Posterior cingulate gyrus (tissue), 11 donors: ENCODE measurements at places on chromosomes 13 and 19.
A peak's percentile ranks its signal among the peaks of the same experiment; 100 is the strongest.

GRCh38 chr19:12331211-12331941, 2.1 kb downstream of the ZNF563 start:
- DNase-seq = no peak

DNA sequence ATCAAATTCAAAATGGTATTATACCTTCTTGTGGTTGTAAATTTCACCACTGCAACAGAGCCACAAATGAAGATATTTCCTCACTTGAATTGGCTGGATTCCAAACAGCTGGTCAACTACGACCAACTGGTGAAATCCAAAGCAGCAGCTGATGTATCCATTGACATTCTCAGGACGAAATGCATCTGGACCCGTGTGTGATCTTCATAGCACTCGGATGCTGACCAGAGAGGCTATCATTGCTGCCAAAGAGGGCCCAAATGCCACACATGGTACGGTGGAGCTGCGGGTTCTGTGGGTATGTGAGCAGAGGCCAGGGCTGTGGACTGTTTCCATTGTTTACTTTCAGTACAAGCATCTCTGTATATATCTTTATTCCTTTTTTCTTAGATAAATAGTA, 25.6 kb upstream of the PCCA start:
- DNase-seq = no peak

GRCh38 chr19:47020132-47020805, 632 bp downstream of the NPAS1 start:
- no peak for DNase-seq

DNA sequence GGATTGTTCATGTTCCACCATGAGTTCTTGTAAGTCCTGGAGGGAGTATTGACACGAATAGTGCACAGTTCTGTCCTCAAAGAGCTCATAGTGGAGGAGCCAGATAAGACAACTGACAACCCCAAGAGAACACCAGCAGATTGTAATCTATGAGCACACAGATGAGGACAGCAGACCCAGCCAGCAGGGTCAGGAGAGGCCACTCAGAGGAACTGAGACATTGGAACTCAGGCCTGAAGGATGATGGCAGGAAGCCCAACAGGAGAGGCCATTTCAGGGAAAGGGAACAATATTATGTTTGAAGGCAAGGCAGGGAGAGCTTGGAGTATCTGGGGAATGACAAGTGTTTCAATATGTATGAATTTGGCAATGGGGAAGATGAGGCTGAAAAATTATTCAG, 63.7 kb upstream of the IPO5 start:
- no peak for DNase-seq

DNA sequence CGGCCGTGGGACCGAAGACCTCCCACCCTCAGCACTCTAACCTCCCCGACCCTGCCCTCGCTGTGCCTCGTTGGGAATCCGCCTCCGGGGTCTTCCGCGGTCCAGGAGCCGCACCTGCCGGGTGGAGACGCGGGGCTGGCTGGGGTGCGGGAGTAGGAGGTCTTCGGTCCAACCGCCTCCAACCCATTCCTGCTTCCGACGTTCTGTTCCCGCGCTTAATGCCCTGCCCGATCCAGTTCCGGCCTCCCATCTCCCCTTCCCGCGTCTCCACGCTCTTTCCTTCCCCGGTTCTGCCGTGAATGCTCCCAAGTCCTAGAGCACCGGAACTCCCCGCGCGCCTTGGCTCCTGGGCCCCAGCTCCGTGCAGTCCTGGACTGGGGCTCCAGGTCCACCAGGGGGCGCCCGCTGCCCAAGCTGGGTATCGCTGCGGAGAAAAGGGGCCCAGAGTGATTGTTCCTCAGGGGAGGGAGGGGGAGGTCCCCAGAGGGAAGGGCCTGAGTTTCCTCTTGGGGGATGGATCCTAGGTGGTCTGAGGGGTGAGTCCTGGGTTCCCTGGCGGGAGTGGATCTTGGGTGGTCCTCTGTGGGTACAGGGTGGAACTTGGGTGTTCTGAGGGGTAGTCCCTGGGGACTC, 14.1 kb upstream of the TNFSF9 start:
- peak; percentile 98 for DNase-seq

GRCh38 chr19:13031917-13032623, 36.8 kb downstream of the NFIX start:
- no peak for DNase-seq

DNA sequence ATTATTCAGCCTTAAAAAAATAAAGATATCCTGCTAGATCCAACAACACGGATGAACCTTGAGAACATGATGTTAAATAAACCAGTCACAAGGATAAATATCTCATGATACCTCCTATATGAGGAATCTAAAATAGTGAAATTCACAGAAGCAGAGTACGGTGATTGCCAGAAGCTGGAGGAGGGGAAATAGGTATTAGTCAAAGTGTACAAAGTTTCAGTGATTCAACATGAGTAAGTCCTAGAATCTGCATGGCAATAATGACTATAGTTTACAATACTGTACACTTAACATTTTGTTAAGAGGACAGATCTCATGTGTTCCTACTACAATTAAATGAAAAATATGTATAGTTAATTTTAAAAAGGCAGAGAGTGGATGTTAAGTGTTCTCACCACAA, 206.6 kb upstream of the SLC10A2 start:
- no peak for DNase-seq

GRCh38 chr19:46193678-46194077, 35.9 kb upstream of the IGFL1 start:
- no peak for DNase-seq

- no peak for DNase-seq
Measured at GRCh38 chr13:22648320-22648801, 532.4 kb upstream of the SGCG start.

GRCh38 chr19:48186541-48186991, 16.1 kb downstream of the ZSWIM9 start:
- no peak for DNase-seq

- no peak for DNase-seq
Measured at GRCh38 chr19:9836021-9836420, 903 bp downstream of the PIN1 start.

DNA sequence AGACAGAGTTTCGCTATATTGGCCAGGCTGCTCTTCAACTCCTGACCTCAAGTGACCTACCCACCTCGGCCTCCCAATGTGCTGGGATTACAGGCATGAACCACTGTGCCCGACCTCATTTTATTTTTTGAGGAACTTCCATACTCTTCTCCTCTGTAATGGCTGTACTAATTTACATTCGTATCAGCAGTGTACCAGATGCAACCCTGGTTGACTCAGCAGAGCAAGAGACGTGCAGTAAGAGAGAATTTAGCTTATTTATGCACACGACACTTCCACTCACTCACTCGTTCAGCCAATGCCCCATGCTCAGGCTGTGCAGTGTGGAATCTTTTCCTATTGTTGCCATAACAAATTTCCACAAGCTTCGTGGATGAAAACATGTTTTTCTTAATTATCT, 6.9 kb downstream of the KIR3DL3 start:
- no peak for DNase-seq

GRCh38 chr19:47157431-47158321, 27.0 kb downstream of the SAE1 start:
- DNase-seq = no peak

GRCh38 chr13:95385798-95386197, 84.5 kb upstream of the ABCC4 start:
- DNase-seq = no peak

GRCh38 chr19:32901504-32902161, 32.1 kb upstream of the SLC7A9 start:
- no peak for DNase-seq

DNA sequence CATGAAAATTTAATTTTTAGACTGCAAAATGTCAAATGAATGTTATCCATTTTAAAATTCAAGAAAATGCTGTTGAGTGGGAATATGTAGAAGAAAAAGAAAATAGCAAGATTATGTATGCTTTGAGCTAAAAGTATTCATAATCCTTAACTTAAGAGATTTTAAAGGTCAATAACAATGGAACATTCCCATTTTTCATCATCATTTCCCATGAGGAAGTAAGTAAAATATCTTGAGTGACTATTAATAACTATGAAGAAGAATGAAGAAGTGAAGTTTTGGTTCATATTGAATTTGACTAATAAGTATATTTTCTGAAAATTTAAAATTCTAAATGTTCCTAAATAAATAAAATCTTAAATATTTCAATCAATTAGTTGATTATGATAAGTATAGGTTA, 273.4 kb downstream of the DACH1 start:
- no peak for DNase-seq

DNA sequence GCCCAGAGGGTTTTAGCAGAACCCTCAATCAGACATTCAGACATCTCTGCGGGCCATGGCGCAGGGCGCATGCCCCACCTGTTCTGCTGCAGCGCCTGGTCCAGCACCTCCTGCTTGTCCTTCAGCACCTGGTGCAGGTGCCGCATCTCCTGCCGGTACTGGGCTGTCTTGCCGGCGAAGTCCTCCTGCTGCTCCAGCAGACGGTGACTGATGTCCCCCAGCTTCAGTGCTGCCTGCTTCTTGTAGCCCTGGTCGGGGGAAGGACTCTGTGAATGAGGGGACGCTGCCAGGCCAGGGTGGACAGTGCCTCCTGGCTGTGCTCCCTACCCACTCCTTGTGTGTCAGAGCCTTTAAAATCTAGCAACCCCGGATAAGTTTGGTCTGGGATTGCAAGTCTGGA, 12.2 kb upstream of the SLC7A9 start:
- DNase-seq = no peak

- DNase-seq = no peak
Measured at GRCh38 chr13:81247711-81248110, 906.8 kb upstream of the SPRY2 start.
